ENCODE measurements at places on chromosomes 3 and 15.

GRCh38 chr15:84979651-84980050, 2.0 kb upstream of the PDE8A start:
- DNase-seq: no peak

DNA sequence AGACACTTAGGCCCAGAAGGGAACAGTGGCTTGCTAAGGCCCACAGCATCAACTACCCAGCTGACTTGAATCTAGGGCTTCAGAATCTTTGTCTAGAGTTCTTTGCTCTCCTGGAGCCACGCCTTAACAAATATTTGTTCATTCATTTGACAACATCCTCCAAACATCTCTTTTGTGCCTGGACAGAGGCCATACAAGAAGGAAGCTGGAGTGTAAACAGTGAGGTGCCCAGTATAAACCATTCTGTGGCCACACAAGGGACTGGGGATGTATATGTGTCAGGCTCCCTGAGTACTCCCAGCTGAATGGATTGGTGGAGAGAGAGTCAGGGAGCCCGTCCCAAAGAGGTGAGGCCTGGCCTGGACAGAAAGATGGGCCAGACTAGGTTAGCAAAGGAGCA, 3.4 kb downstream of the CIB2 start:
- DNase-seq: no peak

GRCh38 chr3:47606165-47606564, 27.5 kb upstream of the CSPG5 start:
- no peak for DNase-seq

GRCh38 chr3:175392653-175393052, 533.5 kb downstream of the NAALADL2 start:
- DNase-seq: peak; percentile 27

GRCh38 chr3:173735841-173736240, 338.3 kb downstream of the NLGN1 start:
- no peak for DNase-seq

DNA sequence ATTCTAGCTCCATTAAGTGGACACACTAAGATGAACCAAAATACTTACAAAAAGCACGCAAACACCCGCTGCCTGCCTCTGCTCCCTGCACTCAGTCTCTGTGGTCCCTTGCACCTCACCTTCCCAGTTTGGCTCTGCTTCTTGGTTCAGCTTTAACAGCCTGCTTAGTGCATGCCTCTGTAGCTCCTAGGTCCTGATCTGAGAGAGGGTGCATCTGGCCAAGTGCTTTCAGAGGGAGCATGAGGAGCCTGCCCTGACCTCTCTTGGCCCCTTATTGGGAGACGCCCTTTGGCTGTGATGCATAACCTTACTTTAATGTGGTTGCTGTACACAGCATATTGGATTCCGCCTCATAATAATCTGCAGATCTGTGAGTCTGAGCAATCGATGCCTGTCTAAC, 21.2 kb upstream of the ATP10A start:
- DNase-seq: no peak

DNA sequence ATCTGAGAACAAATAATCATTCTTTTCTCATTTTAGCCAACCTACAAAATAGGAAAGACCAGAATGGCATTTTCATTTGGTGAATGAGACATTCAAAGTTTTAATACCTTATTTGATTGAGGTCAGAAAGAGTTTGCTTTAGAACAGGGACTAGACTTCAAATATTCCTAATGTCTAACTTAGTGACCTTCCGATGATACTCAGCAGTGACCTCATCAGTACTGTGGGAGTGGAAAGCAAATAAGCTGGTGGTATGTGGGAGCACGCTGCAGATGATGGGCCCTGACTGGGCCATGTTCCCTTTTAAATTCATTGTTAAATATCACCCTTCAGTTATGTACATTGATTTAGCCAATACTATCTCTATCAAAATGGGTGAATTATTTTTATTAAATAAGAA, 223.3 kb downstream of the P3H2 start:
- no peak for DNase-seq

DNA sequence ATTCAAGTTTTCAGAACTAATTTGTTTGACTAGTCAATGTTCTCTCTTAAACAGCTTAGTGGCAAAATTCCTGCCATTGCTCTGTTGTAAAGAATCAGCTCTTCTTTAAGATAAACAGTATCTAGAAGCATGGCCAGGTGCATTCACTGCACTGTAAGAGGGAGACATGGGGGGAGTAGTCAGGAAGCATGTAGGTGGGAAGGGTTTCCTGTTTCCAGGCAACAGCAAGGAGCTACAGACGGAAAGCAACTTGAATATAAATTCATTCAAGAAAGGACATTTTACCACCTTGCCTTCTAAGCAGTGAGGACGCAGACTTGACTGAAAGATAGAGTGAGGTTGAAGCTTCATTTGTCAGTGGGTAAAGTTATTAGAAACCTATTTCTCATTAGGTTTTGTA, 55.3 kb downstream of the BBX start:
- no peak for DNase-seq

DNA sequence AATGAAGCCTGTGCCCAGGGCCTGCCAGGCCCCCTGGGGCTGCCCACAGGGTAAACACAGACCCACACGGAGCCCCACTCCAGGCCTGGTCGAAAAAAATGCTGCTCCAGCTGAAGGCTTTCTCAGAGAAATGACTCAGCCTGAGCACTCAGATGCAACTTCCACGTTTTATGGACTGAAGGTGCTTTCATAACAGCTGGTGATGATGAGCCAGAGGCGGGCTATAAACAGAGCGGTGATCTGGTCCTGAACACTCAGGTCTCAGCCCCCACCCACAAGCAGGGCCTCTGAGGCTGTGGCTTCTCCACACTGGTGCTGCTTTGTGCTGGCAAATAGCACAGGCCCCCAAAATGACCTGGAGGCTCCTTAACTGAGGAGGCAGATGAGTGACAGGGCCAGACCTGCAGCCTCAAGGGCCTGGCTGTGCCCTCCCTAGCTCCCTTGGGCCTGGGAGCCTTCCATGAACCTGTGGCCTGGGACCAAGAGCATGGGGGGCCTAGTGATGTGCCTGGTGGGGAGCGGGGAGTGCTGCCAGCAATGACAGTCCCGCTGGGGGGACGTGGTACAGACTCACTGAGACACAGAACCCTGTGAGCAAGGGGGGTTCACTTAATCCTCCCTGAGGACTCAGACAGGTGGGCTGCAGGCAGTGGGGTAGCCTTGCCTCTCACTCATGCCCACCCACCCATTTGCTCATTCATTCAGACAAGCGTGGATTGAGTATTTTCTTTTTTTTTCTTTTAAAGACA, 23.0 kb upstream of the FURIN start:
- no peak for DNase-seq

- no peak for DNase-seq
Observed at GRCh38 chr3:24510030-24510648, 15.5 kb upstream of the THRB start.

- DNase-seq: no peak
Observed at GRCh38 chr3:64927689-64928088, 239.9 kb upstream of the ADAMTS9 start.

All from MM.1S (cell line).